Activated B cell treated with CpG ODN at 0.5 μM for 24 hours (primary cell): ENCODE measurements at places on chromosomes 1 and 21. TPM values are rescaled to one million over a fixed set of nuclear protein-coding genes. Genes with fewer than 3 reads are reported as not detected.

CHD5 gene
- total RNA-seq = 0.31 and 0.49 TPM in 2 replicates

KIF26B gene
- total RNA-seq = 1.7 TPM in 2 replicates

CYP4A22 gene
- total RNA-seq = not detected in 2 replicates

SPAG17 gene
- total RNA-seq = not detected in 2 replicates

TRIM17 gene
- not detected in 2 replicates for total RNA-seq

L1TD1 gene
- total RNA-seq = 0.05 and 0.09 TPM in 2 replicates

ETV3L gene
- total RNA-seq = 0.29 TPM in 1 of 2 replicates, not detected in the other

RGS7 gene
- total RNA-seq = 0.39 and 0.49 TPM in 2 replicates

CYP4A11 gene
- total RNA-seq = not detected in 2 replicates

GUCA2B gene
- total RNA-seq = not detected in 2 replicates
